ENCODE measurements at places on chromosomes 2 and 18.

- DNase-seq, result no peak
Observed at GRCh38 chr2:101025561-101025960, 23.5 kb downstream of the RPL31 start.

GRCh38 chr2:85064927-85065577, 68.1 kb upstream of the TCF7L1 start:
- DNase-seq, result no peak

GRCh38 chr2:204795156-204795555, 249.9 kb downstream of the PARD3B start:
- DNase-seq, result no peak

DNA sequence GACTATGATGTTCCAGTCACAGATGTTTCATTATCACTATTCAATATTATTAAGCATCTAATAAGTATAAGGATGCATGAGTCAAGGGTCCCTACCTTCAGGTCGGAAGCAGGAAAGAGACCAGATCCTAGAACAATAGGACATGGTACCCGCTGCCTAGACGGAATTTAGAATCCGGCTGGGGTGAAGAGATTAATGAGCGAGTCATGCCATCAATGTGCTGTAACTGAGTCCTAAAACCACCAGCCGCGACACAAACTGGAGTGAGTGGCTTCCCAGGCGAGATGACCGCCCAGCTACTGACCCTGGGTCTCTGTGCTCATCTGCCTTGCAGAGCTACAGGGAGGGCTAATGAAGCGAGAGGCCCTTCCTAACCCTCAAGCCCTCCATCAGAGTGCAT, 73.6 kb downstream of the DNMT3A start:
- no peak for DNase-seq

DNA sequence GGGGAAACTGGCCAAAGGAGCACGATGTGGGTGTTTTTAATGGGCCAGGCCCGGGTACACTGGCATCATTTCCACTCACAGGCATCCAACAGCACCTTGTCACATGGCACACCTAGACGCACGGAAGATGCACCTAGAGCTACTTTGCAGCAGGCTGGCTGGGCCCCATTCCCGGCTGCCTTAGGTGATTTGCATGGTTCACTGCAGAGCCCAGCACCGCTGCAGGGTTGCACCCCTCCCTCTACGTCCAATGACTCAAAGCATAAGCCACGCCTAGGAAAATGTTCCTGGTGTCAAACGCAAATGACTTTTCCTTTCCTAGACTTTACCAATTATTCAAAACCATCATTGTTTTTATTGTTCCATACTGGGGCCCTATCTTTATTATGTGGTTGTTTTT, 222.9 kb downstream of the EIPR1 start:
- DNase-seq, result no peak

DNA sequence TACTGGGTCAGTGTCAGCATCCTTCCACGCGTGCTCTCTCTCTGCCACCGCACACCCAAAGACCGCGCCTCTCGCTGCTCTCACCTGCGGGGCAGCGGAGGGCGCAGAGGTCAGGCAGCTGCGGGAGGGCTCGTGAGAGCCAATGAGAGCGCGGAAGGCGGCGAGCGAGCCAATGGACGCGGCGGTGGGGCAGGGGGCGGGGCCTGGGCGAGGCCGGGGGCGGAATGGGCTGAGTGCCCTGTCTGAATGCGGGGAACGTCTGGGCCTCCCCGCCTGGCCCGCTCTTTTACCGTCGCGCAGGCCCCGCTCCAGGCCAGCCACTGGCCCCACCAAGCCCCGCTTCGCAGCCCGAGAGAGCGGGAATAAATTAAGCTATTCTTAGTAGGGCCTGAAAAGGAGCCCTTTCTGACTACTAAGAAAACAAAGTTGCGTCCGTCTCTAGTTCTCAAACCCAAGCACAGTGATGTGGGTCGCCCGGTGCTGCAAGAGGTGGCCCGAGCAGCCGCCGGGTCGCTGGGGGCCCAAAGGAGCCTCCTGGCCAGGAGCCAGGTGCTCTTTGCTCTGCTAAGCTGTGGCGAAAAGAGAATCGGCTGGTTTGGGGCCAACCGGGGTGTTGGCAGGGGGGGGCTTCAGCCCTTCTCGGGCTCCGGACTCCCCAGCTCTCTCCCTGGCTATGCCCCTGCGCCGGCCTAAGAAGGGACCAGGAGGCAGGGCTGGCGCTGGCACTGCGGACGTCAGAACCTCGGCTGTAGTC, 81.1 kb upstream of the GLI2 start:
- DNase-seq, result no peak

DNA sequence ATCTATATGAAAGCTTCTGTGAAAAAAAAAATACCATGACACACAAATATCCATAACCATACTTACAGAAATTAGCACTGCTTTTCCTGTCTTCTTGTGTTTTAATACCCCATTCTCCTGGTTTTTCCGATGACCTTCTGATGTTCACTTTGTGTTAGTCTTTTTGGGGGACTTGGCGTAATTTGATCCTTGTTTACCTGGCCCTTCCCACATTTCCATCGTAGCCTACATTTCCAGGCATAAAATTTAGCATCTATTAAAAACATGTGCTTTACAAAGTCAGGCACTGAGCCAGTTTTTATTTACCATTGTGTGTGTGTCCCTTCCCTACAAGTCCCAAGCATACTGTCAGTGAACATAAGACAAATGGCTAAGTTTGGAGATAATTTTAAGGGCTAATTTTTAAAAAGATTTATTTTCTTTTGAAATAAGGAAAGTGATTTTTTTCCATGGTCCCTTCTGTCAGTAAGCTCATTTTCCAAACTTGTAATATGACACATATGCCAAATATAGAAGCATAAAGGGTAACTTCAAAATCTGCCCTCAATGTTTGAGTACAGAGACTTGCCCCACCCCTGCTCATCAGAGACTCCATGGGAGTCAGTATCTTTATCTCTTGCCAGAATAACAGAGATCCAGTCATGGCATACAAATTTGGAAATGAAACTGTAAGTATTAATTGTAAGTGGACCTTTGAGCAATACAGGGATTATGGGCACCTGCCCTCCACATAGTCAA, 27.3 kb downstream of the SESTD1 start:
- DNase-seq, result no peak

- no peak for DNase-seq
Observed at GRCh38 chr2:135874777-135875365, 1.4 kb downstream of the MCM6 start.

DNA sequence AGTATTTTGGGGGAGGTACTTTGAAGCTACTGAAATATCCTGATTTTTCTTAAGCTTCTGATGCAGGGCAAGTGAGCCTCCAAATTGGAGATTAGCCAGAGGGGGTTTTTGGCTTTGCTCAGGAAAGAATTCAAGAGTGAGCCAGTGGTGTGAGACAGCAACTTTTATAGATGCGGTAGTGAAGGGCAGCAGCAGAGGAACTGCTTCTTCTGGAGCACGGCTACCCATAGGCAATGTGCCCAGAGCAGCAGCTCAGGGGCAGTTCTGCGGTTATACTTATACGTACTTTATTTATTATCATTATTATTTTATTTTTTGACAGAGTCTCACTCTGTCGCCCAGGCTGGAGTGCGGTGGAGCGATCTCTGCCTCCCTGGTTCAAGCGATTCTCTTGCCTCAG, 19.8 kb upstream of the NT5DC4 start:
- DNase-seq, result no peak

DNA sequence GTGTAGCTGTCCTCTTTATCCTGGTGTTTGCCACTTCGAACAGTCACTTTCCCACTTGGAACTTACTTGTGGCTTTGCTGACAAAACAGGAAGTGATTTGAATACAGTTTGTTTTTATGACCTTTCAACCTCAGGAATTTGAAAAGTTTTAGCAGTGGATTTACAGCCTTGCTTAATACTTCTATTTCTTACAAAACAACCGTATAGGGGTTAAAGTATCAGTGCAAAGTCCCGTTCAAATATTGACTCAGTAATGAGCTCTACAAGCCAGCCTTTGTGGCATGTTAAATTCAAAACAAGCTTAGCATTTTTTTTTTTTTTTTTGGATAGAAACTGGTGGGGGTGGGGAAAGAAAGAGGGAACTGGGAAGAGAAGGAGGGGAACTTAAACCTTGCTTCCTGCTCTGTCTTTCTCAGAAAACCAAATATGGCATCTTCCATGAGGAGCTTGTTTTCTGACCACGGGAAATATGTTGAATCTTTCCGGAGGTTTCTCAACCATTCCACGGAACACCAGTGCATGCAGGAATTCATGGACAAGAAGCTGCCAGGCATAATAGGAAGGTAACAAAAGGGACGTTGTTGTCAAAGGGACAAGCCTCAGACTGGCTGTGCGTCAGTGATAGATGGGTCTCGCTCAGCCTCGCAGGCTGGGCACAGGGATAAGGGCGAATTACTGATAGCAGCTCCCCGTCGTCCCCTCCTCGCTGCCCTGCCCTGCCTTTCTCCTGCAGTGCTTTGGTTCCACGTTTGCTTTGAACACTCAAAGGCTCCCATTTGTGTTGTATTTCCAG, at the start of gene HNMT:
Gene HNMT (plus strand): TSS at position 408 of the 793 bp plus-strand sequence. CDS start 19 bp downstream, at position 427.
- DNase-seq, result no peak

GRCh38 chr2:64268330-64269048, 124.3 kb upstream of the PELI1 start:
- no peak for DNase-seq

DNA sequence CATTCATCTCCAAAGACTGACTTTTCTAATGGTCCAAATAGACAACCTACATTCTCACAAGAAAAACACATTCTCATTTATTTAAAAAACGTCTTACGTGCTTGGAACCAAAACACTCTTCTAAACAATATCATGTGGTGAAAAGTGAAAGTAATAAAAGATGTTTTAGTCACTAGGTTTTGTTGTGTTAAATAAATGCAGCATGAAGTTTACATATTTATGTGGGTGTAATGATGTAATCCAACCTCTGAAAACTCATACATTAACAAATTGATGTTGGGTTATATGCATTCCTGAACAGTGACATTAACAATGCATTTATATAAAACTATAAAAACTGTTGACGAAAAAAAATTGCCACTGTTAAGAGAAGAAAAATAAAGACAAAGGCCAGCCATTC, 55.1 kb upstream of the ACVR2A start:
- DNase-seq, result no peak

- no peak for DNase-seq
Observed at GRCh38 chr2:127155947-127156346, 49.0 kb upstream of the BIN1 start.

DNA sequence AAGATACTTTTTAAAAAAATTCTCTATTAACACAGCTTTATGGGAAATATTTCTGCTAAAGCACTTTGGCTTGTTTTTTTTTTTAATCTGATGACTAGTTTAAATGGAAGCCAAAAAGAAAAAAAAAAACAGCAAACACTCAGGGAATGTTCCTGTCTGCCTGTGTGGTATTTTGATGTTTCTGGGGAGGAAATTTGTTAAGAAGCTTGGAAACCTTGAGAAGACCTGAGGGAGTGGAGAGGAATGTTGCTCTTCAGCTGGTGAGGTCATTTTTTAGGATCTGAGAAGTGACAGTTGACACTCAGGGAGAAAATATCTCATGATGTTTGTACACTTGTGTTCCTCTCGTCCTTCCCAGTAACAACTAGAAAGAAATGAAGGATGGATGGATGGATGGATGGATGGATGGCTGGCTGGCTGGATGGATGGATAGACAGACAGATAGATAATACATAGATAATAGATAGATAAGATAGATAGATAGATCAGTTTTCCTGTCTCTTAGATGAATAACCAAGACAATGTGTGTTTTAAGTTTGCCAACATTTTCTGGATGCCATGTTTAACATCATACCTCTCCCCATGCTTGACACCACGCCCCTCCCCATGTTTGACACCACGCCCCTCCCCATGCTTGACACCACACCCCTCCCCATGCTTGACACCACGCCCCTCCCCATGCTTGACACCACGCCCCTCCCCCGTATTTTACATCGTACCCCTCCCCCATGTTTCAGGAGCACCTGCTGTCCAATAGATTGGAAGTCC, 84.8 kb downstream of the CTIF start:
- no peak for DNase-seq

DNA sequence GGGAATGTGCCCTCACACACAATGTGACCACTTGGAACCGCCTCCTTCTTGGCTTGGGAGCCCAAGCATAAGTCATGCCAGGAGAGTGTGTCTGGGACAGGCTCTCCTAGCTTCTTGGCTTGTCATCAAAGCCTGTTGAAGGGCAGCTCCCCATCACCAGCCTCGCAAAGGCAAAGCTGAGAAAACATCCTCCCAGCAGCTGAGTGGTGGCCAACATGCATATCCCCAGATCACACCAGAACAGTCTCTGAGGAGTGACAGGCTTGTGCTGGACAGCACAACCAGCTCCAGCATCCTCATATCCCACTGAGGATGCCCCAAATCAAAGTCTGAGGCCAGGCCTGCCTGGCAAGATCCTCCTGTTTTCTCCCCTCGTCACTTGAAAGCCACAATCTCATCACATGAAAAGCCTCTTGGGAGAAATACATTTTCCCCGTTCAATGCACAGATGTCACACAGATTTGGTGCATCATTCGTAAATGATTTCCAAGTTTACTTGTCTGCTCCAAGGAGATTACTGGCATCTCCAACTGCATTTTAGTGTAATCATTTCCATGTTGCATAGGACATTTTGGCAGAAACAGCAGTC, 269.3 kb downstream of the TTC32 start:
- DNase-seq, result no peak

- no peak for DNase-seq
Observed at GRCh38 chr2:131143803-131144202, 38.7 kb downstream of the PLEKHB2 start.

Measured in activated CD4-positive, alpha-beta T cell treated with anti-CD3 and anti-CD28 coated beads, Interleukin-2, amount 50 U/mL, for 24 hours (primary cell).